ENCODE measurements at places on chromosomes 11 and 22.

- no peak for DNase-seq
Measured at GRCh38 chr22:47022075-47022473, 259.6 kb downstream of the TBC1D22A start.

- DNase-seq = peak; percentile 30
Measured at GRCh38 chr11:2990617-2991451, 1.3 kb downstream of the NAP1L4 start.

DNA sequence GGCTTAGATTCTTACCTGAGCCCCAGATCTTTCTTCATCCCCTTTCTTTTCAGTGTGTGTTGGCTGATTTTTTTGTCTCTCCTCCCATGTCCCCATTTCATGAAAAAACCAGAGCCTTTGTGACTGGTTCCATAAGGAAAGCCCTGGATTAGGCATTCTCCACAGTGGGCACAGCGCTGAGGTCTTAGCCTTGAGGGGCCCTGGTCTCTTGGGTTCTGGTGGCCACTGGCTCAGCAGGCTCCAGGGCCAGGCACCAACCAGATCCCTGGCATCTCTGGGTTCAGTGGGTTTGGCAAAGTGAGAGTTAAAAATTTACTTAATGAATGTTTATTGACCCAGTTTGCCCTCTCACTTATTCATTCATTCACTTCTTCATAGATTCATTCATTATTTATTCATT lies 49.5 kb upstream of the ACCSL start:
- no peak for DNase-seq

- DNase-seq = no peak
Measured at GRCh38 chr11:14812757-14813156, 79.3 kb downstream of the CYP2R1 start.

- no peak for DNase-seq
Measured at GRCh38 chr11:79253280-79253679, 187.6 kb downstream of the TENM4 start.

DNA sequence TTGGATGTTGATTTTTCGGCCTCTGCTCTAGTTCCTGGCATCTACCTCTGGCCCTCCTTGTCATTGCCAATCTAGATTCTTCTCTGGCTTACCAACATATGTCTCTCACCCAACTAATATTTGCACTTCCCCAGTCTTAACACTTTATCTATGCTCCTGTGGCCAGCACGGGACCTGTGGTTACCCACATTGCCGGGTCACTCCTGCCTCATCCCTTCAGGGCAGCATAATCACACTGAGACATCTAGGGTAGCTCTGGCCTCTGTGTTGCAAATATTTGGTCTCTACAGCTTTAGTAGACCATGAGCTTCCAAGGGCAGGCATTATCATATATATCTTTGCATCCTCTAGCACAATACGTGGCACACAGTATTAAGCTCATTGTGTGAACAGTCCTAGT lies 182.0 kb upstream of the ARHGAP20 start:
- DNase-seq = no peak

- DNase-seq = no peak
Measured at GRCh38 chr11:44926036-44926435, 24.6 kb downstream of the TP53I11 start.

DNA sequence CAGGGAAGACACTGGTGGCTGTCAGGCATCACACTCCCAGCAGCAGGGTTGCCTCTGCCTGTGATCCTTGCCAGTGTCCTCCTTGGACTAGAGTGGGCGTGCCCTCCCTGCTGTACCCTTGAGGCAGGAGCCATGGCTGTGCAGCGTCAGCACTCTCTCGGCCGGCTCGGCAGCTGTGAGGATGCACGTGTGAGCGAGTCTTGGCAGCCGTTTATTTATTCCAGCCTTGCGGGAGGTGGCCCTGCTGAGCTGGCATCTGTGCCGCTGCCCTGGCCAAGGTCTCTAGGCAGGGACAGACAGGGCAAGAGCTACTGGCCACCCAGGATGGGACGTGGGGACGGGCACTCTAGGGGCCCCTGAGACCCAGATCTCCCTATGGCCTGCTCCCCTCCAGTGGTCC lies 33.9 kb downstream of the TSPAN4 start:
- no peak for DNase-seq

DNA sequence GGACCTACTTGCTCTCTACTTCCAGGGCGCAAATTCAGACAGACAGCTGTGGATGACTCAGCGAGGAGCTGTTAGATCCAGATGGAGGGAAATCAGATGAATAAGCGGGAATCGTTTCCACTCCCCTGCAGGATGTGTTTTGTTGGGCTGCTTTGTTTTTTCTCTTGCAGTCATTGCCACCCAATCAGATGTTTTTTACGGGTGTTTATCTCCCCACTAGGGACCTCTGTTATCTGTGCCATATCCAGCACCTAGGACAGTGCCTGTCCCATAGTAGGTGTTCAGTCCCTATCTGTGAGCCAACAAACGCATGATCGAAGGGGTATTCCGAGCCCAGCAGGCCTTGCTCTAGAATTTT lies 51.1 kb upstream of the PARVG start:
- no peak for DNase-seq

DNA sequence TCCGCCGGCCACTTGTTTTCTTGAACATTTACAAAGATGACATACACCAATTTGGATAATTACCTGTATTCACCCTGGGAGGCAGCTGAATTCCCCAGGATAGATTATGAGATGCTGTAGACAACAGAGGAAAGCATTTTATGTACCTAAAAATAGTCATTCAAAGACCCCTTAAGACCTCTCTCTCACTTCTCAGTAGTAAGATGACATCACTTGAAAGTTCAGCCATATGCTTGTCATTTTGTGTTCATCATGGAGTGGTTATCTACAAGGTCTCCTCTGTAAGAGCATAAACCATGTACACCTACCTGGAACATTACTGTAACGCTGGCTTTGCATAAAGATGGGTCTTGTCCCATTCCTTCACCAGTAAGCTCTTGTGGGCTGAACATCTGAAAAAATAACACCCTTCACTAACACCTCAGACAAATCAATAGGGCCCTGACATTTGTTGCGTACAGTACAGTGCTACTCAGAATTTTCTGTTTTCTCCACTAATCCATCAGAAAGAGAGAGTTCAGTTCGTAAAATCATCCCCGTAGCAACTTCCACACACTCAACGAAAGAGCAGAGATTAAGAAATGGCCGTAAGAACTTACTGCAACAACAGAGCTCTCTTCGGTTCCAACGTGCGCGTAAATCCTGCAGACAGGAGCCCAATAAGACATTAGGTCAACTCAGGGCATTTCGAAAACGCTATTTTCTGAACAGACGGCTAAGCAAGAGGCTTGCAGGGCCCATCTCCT lies 15.6 kb upstream of the WDR74 start:
- DNase-seq = no peak

DNA sequence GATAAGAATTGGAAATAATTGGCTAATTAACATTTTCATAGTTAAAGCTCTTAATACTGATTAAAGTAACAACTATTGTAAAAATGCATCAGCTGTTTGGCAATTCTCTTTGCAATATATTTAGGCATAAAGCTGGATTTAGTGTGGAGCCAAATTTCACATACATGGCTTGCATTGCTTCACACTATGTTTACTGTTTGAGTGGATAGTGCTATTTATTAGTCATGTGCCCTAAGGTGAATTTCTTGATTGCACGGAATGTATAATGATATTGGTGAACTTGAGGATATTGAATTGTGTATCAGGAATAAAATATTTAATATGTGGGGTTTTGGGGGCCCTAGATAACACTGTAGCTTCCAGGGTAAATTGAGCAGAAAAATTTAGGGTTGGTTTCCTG lies 100.9 kb downstream of the AASDHPPT start:
- DNase-seq = no peak

GRCh38 chr22:29695129-29695926 lies 24.5 kb upstream of the CABP7 start:
- no peak for DNase-seq

- no peak for DNase-seq
Measured at GRCh38 chr11:72451831-72452376, 17.6 kb upstream of the CLPB start.

DNA sequence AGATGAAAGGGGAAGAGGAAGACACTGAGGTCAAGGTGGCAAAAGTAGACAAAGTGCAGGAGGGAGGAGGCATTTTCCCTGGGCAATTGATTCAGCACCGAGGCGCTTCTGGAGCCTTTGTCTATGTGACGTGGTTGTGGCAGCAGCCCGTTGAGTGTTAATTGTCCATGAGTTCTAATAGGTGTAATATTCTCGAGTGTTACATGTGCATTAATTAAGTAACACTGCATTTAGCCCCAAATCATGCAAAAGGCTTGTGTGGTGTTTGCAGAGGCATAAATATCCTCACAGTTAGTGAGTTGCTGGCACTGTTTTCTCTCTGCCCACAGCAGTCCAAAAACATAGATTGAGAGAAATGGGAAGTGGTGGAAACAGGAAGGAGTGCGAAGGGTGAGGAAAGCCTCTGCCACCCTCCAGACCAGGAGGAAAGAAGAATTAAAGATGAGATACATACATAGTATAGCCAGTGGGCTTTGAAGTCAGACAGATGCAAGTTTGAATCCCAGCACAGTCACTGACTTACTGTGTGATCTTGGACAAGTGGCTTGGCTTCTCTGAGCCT lies 361.2 kb downstream of the MN1 start:
- DNase-seq = no peak

- no peak for DNase-seq
Measured at GRCh38 chr22:30305519-30305905, 16.2 kb upstream of the CASTOR1 start.

GRCh38 chr11:66636411-66636810 lies 2.1 kb upstream of the RBM4 start:
- no peak for DNase-seq

DNA sequence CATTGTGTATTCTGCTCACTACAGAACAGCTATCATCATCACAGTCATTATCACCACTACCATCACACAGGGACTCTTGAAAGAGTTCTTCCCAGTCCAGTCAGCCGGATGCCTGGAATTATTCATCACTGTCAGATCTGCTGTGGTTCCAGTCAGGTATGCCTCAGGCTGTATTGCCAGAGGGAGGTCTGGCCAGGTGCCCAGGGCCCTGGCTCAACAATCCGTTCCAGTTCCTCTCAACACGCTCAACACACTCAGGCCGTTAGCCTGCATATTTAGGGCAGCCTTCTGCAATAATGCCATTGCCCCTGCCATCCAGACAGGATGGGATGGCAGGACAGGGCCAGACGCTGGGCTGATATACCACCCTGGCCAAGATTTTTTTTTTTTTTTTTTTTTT lies 28.6 kb upstream of the RASL10A start:
- DNase-seq = no peak

GRCh38 chr11:117616979-117617378 lies 180.0 kb downstream of the DSCAML1 start:
- no peak for DNase-seq

- no peak for DNase-seq
Measured at GRCh38 chr11:130163346-130164220, 4.0 kb downstream of the ST14 start.

DNA sequence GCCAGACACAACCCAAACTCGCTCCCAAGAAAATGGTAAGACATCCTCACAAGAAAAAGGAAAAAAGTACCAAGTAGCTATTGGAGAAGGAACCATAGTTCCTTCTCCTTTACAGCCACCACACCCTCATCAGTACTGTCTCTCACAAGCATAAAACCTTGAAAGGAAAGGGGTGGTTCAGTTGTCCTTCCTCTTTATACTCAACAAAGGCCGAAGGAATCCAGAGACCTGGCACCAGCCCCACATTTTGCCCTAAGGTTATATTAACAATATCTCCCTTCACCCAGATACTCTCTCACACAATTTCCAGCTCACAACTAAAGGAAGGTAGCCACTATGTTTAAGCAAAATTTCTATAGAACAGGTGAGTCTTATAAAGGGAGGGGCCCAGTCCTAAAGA lies 8.5 kb downstream of the FHIP1B start:
- DNase-seq = no peak

- DNase-seq = no peak
Measured at GRCh38 chr11:2766166-2766565, 66.4 kb upstream of the KCNQ1OT1 start.

- DNase-seq = peak; percentile 9
Measured at GRCh38 chr11:57474017-57474802, 13.9 kb downstream of the RTN4RL2 start.

DNA sequence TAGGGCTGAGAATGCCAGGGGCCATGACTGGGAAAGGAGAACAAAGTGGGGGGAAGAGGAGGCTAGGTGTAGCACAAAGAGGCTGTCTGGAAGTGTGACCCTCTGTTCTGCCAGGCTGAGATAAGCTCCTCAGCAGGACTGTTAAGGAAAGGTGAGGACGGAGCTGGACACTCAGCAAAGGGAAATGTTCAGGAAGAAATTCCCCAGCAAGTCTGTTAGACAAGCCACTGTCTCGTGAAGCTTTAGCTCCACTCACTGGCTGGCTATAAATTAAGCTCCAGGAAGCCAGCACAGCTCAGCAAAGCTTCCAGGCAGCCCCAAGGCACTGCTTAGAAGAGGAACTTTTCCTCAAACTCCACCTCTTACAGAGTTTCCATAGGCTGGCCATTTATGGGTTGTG lies 181.2 kb upstream of the API5 start:
- DNase-seq = no peak

DNA sequence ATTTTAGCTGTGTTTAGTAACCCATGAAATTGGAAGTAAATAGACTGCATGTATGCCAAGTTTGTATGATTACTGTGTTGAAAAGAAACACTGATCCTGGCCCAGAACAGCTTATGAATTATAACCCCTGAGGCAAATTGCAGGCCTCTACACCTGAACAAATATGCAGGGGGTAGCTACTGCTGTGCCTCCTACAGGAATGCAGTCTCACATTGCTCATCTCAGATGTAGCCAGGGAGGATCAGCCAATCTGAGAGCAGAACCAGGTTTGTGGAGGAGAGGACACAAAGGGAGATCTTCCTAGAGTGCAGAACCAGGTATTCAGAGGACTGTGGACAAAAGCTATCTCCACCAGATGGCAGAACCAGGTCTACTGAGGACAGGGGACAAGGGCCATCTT lies 442.2 kb upstream of the DDI1 start:
- DNase-seq = no peak

DNA sequence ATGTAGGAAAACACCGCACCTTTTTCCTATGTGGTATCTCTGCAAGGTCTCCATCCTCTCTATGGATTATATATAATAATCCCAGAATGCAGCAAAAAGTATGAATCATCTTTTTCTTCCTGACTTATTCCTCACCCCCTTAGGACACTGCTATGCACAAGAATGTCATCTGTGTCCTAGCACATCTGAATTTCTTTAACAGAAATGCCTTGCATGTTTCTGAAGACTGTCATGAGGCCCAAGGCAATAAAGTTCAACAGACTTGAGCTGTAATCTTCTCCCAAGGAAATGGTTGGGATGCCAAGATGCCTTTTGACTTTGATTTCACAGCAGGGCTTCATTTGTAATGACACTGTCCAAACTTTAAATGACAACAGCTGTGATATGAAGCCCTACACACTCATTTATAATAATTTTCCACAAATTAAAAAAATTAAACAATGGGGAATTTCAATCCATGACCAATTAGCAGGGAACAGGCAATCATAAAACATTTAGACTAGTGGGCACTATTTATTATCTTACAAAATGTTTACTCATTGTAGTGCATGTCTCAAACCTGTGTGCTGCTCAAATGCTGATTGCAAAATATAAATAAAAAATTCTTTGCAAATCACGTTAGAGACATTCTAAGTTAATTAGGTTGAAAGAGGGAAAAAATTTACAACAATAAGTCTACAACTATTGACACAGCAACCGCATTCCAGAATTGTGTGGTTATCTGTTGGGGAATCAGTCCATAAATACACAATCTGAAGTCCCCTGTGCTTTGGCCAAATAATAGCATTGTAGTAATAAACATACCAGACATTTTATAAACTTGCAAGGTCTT lies 242.3 kb downstream of the SWAP70 start:
- no peak for DNase-seq
